ENCODE measurements at places on chromosomes 13 and 19.

DNA sequence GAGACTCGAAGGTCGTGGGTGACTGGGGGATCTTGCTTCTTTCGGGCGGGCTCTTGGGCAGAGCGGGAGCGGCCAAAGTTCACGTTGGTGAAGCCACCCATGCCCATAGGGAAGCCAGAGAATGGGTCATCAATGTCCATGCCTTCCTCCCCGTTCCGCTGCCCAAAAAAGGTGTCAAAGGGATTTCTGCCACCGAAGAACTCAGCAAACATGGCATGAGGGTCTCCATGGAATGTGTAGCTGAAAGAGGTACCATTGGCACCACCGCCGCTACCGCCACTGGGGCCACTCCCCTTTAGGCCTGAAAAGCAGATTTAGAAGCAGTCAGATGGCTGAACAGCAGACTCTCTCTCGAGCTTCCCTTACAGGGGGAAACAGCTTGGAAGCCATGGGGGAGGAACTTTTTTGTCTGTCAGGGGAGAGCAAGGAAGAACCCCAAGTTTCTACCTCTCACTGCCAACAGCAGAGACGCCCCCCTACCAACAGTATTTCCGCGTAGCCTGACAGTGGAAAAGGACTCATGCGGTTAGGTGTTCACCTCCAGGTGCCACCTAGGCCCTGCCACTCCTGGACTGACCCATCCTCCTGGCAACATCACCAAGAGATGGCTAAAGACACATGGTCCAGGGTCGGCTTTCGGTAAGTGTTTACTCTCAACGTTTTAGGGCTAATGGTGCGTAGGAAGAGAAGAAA, 1.3 kb downstream of the DNAJB1 start:
- DNase-seq, result no peak

- no peak for DNase-seq
These were observed 6.1 kb downstream of the DOCK6 start for GRCh38 chr19:11256189-11256588.

DNA sequence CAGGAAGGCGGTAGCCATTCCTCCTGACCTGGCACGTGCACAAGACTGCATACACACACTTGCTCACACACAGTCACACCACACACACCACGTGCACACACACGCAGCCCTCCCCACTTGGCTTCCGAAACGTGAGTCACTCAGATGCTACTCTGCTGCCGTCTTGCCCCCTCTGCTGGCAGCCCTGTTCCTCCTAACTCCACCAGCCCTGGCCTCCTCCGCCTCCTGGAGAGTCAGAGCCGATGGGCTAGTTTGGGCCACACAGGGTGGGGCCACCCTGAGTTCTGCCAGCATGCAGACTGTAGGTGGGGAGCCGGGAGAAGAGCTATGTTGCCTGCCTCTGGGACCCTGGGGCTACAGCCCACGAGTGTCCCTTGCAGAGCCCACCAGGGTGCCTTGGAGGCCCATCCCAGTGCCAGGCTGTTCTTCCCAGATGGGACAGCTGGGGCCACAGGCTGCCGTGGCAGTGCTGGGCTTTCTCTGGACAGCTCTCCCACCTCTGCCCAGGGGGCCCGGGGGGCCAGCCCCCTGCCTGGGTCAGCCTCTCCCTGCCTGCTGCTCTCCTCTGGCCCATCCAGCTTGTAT, 12.1 kb downstream of the PIN1 start:
- DNase-seq, result no peak

DNA sequence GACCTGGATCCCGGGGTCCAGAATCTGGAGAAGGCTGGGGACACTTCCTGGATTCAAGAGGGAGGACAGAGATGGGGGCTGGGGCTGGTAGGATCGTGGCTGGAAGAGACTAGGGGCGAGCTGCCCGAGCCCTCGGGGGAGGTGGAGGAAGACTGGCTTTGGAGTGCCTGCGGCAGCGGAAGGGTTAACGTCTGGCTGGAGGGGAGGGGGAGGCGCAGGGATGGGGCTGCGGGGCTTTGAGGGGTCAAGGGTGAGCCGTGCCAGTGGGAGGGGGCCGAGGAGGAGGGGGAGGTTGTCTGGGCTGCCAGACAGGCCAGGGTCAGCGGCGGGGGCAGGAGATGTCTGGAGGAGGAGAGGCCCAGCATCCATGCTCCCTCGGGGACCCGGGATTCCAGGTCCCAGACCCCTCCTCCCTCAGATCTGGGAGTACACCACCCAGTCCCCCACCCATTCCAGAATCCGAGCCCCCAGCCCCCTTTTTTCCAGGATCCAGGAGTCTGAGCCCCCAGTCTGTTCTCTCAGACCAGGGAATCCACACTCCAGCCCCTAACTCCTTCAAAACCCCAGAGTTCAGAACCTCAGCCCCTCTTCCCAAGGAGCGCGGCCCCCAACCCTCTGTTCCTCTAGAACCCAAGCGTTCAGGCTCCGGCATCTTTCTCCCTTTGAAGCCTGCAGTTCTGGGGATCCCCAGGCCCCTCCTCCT, 3.2 kb upstream of the SPACA6 start:
- DNase-seq, result no peak

DNA sequence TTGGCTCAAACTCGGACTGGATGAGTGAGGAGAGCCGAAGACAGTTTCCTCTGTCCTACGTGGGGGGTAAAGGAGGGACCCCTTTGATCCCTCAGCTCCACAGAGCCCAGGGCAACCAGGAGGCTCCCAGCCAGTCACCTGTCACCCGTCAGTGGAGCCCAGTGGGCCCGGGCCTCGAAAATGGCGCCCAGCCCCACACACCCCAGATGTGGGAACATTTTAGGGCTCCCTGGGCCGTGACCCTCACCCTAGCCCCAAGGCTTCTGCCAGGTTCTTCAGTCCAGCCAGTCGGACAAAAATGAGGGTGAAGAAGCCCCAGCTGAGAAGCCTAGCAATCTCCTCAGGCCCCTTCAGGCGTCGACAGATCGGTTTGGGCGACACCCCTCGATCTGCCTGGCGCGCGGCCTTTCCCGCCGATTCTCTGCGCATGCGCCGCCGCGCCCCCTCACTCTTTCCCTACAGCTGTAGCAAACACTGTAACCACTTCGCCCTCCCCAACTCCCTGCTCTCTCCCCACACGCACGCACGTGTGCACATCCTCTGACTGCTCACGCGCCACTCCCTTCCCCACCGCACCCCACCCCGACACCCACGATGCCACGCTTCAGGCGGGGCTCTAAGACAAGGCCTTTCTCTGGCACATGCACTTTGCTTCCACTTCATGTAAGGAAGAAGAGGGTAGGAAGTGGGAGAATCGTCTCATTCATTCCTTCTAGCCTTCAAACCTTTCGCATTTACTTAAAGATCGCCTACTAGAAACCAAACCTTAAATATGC, at the start of gene SLC6A16:
Gene SLC6A16 (minus strand): TSS at position 391 of the 776 bp plus-strand sequence. CDS start 13,844 bp downstream, outside the sequence.
- no peak for DNase-seq

GRCh38 chr19:38045554-38046253, 138.7 kb downstream of the SIPA1L3 start:
- no peak for DNase-seq

DNA sequence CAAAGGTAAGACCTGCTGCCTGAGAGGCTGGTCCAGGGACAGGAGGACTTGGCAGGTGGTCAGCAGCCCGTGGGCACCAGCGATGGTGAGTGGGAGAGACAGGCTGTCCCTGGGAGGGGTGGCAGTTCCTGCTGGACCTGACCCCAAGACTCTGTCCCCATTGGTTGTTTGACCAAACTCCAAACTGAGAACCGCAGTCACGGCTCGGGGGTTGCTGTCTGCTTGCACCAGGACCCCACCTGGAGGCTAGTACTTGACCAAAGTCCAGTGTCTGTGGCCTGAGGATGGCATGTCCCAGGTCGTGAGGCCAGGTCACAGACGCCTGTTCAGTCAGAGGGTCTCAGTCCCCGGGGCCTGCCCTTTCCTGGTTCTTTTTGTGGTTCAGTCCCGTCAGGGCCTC, 9.9 kb upstream of the ZNF14 start:
- no peak for DNase-seq

DNA sequence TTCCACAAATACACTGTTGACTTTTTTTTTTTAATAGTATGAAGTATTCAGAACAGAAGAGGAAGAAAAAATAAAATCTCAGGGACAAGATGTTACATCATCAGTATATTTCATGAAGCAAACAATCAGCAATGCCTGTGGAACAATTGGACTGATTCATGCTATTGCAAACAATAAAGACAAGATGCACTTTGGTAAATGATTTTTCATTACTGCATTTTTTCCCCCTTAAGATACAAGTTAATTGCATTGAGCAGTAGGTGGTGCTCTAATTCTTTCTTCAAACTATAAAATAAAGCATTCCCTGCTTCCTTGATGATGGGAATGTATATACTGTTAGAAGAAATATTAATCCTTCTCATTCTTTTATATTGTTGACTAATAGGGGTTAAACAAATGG, 17.1 kb downstream of the UCHL3 start:
- DNase-seq, result no peak

- DNase-seq, result no peak
These were observed 84.0 kb upstream of the SLC7A1 start for GRCh38 chr13:29679396-29680053.

DNA sequence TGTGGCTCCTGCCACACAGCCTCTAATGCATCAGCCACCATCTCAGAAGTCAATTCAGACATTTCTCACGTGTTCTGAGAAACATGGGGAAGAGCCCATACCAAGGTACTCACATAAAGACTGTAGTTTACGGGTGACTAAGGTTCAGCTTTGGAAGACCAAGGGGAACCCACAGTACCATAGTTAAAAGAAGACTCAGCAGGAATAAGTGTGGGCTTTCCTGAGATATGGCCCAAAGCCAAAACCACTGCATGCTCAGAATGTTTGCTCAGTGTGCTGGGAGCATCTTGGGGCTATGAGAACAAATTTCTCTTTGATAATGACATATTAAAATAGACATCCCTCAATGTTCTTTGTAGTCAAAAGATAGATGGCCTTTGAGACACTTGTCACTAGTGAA, 283.8 kb downstream of the DCT start:
- DNase-seq, result no peak

- no peak for DNase-seq
These were observed 23.3 kb downstream of the SAMD4B start for GRCh38 chr19:39365531-39365930.

DNA sequence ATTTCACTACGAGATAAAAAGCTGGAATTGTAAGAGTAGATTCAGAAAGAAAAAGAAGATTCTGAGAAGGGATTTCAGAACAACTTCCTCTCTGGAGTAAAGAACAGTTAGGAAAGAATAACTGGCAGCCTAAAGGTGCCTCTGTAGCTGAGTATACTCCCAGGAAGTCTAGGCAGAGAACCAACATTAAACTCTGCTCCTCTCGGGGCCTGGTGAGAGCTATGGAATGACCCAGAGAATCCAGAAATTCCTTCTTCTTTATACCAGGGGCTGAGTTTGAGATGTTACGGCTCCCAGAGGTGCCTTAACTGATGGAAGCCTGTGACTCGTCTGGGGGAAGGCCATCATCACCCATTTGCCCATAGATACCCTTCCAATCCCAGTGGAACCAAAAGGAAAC, 39.1 kb downstream of the FAM216B start:
- no peak for DNase-seq
